Karpas-422 (cell line): ENCODE measurements at places on chromosomes 6 and 20. TPM values are rescaled to one million over a fixed set of nuclear protein-coding genes. Genes with fewer than 3 reads are reported as not detected.

- DNase-seq = no peak
These were observed 31.2 kb downstream of the SNAP25 start for GRCh38 chr20:10249822-10250221.

DNA sequence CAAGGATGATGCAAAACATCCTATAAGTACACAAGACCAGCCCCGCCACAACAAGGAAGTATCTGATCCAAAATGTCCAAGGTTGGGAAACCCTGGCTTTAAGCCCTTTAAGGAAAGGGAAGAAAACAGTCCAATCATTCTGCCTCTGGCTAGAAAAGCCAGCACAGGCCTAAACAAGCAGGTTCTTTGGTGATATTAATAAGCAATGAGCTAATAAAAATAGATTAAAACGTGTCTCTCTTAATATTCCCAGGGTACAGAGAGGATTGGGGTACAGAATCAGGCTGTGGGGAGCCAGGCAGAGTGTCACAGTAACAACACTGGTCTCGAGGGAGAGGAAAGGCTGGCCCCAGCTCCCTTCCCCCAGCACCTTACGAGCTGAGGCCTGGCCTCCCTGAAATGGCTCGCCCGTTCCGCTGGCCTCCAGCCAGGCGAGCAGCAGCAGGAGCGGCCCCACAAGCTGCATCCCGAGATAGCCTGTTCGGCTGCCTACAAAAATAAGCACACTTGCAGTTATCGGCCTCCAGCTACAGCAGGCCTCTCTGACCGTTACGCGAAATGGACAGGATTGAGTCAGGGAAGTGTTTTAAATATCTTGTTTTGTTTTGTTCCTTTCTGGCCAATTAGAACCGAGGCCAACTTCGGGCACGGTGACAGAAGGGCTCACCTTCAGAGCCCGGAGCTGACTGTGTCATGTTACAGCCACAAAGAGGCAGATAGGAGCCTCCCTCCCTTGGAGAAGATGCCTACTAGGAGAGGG lies 4.0 kb upstream of the ZMYND8 start:
- DNase-seq = peak; percentile 77

GRCh38 chr6:14713008-14713960 lies 532.6 kb upstream of the JARID2 start:
- DNase-seq = no peak

DNA sequence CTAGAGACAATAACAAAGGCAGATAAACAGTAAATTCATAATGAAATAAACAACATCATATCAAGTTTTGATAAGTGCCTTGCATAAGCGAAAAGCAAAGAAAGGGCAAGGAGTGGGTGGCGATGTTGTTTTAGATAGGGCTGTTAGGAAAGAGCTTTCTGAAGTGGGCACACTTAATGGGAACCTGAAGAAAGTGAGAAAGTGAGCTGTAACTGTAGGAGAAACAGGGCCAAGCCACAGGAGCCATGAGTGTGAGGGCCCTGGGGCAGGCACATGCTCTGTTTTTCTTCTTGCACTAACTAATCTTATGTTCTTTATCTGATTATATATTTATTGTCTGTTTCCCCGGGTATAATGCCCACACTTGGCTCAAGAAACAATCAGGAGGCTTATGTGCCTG lies 193.4 kb upstream of the SUPT3H start:
- DNase-seq = no peak

- DNase-seq = no peak
These were observed 20.3 kb downstream of the AARS2 start for GRCh38 chr6:44292661-44293365.

Gene SLC13A3
- total RNA-seq = not detected in 2 replicates

Gene RUNX2
- total RNA-seq = 0.19 and 0.90 TPM in 2 replicates

- DNase-seq = no peak
These were observed 63.5 kb downstream of the HMGN3 start for GRCh38 chr6:79170959-79171358.

GRCh38 chr20:49123982-49124381 lies 64.2 kb downstream of the STAU1 start:
- DNase-seq = no peak

DNA sequence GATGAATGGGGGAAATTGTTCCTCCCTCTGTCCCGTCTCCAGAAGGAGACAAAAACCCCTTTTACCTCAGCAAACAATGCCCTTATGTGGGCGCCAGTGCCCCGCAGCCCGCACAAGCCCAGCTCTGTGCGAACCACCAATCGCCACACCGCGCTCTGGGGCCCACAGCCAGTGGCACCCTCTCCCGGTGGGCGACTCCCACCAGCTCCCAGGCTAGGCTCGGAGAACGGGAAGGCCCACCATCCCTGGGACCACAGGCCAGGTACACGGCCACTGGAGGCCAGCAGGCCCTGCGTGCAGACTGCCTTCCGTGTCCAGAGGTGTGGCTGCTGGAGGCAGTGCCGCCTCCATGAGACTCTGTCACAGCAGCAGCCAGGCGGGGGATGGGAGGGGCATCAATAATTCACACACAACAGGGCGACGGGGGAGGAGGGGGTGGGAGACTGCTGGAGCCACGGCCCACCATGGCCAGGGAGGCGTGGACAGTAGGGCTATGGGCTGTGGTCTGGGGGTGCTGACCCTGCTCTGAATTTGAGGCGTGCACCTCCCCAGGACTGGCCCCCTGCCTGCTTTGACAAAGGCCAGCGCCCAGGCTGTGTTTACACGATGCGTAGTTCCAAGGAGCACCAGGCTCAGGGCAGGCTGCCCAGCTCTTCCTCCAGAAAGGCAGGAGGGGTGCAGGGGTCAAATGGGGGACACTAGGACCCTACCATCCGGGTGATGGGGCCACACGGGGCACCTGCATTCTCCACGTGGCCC lies 105.7 kb downstream of the ASXL1 start:
- DNase-seq = no peak

GRCh38 chr6:7629321-7629720 lies 39.3 kb downstream of the SNRNP48 start:
- no peak for DNase-seq

- no peak for DNase-seq
These were observed 162.0 kb downstream of the CDC5L start for GRCh38 chr6:44549516-44549915.

- no peak for DNase-seq
These were observed 406.5 kb downstream of the BTBD9 start for GRCh38 chr6:38233161-38233791.

GRCh38 chr20:35541118-35541782 lies 628 bp upstream of the ERGIC3 start:
- DNase-seq = no peak

DNA sequence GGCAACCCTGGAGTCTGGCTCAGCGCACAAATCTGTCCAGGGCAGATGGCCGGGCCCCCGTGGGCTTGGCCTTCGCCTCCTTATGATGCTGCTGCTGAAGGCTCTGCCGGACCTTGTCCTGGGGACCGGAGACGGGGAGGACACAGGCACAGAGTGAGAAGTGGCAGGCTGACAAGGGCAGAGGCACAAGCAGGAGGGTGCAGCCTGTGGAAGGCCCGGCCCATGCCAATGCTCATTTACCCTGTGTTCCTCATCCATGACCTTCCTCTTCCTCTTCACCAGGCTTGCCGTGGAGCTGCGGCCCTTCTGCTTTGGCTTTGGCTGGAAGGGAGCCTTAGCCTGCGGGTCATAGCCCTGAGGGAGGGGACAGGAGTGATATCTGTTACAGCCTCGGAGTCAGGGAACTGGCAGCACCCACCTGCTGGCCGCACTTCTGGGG lies 2.4 kb downstream of the B3GALT4 start:
- DNase-seq = no peak

GRCh38 chr20:45325371-45325770 lies 17.3 kb upstream of the MATN4 start:
- no peak for DNase-seq

Gene COX4I2
- total RNA-seq = not detected in 2 replicates

DNA sequence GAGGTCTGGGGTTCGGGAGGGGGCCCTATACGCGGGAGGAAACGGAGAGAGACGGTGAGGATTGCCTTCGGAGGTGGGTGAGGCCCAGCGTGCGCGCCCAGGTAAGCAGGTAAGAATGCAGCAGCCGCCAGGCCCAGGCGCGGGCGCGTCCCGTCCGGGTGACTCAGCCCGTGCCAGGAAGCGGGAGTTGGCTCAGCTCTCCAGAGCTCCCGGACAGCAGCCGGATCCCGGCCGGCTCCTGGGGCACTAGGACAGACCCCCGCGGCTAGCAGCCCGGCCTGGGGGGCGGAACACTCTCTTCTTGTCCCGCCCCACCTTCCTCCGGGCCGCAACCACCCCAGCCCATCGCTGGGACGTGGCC lies 1.5 kb upstream of the MDFI start:
- DNase-seq = no peak

DNA sequence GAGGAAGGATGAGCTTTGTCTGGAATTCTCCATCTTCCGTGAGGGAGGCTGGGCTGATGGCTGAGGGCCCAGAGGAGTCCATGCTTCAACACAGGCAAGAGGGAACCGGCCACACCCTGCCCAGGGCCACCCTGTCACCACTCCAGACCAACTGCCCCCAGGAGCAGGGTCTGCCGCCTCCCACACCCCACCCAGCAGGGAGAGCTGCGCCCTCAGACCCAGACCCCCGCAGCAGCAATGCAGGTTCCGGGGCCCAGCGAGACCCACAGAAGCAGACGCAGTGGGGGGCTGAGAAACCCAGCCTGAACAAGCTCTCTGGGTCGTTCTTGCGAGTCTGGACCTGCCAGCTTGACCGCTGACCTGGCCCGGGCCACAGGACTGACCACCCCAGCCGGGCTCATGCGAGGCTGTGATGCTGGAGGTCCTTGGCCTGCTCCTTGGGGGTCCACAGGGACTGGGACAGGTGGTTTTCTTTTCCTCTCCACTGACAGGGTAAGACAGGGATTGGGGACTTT lies 25.0 kb downstream of the FRMD1 start:
- no peak for DNase-seq
